ENCODE measurements at places on chromosomes 2 and 18.

GRCh38 chr2:232896111-232896510 lies 26.0 kb downstream of the SNORC start:
- DNase-seq = no peak

DNA sequence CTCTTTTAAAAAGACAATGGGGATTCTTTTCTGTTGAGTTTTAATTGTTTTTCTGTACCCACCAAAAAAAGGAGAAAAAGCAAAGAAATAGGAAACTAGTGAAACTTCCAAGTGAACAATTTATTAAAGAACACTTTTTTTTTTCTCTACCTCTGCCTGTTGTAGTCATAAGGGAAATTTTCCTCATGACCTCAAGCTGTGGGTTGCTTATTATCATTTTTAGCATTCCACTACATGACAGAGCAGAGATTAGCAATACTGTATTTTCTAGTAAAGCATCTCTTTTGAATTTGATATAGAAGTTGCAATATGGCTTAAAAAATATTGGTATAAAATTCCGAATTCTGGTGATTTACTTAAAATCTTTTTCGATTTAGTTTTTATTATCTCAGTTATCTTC lies 87.9 kb upstream of the LRRTM1 start:
- no peak for DNase-seq

GRCh38 chr18:31252522-31252921 lies 65.4 kb upstream of the DSG1 start:
- DNase-seq = no peak

DNA sequence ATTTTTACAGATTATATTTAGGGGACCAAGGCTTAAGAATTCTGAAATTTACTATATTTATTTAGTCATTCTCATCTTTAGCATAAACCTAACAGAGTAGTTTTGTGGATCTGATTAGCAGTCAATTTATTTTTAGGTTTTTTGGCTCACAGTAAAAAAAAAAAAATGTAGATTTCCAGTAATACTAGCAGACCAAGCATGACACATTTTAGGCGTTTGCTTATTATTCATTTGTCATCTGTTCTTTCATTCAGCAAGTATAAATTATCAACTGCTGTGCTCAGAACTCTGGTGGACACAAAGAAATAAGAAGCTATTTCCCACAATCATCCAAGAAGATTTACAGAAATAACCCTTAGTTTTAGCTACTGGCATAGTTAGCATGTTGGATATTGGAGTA lies 20.6 kb downstream of the PDE1A start:
- no peak for DNase-seq

- no peak for DNase-seq
Measured at GRCh38 chr2:165953306-165953654, 296 bp downstream of the TTC21B start.

DNA sequence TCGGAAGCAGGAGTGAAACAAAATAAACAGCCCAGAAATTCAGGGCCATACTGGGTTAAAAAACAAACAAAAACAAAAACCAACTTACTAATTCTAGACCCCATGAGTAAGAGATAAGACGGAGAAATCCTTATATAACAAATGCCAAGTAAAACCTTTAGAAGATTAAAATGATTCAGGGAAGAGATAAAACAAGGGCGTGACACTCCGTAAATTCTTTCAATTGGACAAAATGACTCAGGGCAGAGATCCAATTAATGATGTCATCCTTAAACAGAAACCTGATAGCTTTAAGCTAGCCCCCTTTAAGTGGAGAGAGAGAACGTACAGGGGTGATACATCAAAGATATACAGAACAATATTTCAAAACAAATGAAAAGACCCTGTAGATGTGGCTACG lies 317.4 kb downstream of the NBAS start:
- DNase-seq = no peak

GRCh38 chr2:140288726-140289125 lies 1508.5 kb upstream of the NXPH2 start:
- no peak for DNase-seq

- no peak for DNase-seq
Measured at GRCh38 chr18:1995041-1995612, 576.2 kb downstream of the METTL4 start.

DNA sequence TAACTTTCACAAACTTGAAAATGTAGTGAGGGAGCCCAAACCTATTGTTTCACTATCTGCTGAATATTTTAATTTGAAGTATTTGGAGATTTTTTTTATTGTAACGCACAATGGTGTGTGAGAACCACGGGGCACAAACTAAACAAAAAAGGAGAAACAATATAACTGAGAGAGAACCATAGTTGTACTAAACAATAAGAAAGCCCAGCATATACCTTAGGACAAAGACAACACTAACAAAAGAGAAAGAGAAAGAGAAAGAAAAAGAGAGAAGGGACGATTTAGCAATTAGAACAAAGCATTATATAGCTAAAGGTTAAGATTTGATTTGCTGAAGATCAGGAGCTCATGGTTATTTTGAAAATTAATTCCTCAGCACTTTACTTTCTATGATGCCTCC lies 906.0 kb upstream of the NXPH2 start:
- DNase-seq = no peak
